ENCODE measurements at places on chromosomes 4 and X.

DNA sequence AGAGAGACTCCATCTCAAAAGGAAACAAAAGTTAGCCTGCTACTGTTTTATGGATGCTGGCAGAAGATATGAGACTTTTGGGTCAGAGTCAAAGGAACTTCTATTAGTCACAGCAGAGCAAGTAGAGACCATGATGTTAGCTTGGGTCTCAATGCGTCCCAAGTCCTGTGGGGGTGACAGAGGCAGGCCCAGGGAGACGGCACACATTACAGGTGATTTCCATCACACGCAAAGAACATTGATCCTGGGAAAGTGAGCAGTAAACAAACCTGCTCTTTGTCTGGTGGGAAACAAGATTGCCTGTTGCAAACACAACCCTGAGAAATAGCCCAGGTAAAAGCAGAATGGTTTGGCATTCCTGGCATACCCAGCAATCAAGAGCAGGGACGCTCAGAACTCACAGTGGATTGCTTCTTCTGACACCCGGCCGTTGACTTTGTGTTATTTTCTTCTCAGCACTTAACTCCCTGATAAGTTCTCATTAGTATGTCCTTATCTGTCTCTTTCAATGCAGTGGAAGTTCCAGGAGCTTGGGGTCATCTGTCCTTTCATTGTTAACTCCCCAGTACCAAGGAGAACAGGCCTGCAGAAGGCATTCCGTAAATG lies 51.2 kb upstream of the LGI2 start:
- DNase-seq, result no peak

DNA sequence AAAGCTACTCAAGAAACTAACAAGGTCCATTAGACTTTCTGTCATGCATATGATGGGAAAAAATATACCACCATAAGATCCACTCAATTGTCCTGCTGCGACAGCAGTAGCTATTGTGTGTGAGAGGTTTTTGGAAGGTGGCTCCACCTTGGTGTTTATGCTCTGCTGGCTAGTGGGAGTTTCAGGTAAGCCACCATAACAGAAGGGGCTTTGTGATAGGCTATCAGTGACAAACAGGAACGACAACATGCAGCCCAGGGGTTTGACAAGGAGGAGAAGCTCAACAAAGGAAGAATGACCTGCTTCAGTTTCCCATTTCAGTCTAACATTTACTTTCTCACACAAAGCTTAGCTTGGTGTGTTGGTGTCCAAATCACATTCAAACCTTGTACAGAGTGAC lies 182.6 kb downstream of the ATOH1 start:
- DNase-seq, result no peak

DNA sequence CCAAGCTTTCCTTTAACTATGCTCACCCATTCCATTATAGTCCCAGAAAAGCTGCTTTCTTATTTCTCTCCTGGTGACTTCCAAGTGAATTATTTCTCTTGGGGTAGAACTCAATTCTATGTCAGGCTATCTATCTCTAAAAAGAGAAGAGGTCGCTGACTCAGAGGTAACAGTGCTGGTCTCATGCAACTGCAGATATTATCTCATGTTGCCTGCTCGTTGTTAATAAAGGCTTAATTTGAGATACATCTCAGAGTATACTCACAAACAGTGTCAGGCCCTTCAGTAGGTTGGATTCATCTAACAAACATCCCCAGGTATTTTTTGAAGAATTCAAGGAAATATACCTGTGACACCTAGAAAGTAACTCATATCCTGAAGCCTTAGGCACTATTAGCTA lies 2.7 kb downstream of the TMEM154 start:
- no peak for DNase-seq

DNA sequence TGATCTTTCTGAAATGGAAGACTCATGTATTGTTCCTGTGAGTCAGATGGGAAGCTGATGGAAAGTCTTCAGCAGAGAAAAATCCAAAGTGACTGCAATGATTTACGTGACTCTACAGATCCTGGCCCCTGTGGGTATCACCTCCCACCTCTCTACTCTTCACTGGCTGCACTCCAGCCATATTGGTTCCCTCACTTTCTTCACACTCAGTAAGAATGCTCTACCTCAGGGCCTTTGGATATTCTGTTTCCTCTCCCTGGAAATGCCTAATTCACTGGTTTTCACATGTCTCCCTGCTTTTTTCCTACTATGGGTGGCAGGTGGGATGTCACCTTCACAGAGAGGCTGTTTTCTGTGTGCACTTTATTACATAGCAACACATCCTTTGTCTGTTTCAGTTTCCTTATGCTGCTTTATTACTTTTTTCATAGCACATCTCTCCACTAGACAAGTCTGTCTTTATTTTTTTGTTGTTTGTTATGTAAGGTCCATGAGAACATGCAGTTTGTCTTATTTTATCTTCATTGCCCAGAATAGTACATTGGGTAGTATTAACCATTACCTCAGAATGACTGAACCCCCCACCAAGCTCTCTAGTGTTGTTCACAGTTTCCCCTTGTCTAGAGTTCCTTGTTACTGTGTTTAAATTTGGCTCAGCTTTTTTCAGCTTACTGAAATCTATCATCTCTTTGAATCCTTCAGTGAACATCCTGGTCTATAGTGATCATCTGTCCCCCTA lies 57.6 kb upstream of the CLNK start:
- no peak for DNase-seq

DNA sequence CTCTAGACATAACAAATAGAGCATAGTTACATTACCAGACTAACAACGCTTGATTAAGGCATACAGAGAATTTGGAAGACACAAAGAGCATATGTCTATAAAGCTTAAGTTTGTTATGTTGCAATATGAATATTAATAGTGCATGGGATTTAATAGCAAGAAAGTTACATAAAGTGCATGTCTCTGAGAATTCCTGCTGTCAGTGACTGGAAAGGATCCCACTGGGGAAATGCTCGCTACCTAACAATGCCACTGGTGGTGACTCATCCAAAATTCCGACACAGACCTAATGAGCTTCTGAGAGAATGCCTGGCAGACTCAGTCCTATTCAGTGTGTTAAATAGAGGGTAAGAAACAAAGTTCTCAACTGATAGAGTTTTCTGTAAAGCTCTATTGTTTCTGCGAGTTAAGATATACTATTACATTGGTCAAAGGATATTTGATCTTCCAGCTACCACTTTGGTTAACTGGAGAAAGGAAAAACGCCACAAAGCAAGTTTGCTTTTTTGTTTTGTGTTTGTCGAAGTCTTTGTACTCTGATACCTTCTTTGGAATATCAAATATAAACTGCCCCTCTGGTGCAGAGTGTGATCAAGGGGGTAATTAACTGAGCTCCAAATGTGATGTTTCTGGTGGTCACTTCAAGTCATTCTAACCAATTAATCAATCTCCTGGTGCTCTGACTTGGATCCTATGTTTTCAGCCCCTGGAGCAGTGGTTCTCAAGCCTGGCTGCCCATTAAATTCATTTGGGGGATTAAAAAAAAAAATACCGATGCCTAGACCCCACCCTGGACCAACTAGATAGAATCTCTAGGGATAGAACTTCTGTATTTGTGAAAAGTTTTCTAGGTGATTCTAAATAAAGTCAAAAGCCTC lies 107.9 kb downstream of the PALLD start:
- DNase-seq, result no peak

DNA sequence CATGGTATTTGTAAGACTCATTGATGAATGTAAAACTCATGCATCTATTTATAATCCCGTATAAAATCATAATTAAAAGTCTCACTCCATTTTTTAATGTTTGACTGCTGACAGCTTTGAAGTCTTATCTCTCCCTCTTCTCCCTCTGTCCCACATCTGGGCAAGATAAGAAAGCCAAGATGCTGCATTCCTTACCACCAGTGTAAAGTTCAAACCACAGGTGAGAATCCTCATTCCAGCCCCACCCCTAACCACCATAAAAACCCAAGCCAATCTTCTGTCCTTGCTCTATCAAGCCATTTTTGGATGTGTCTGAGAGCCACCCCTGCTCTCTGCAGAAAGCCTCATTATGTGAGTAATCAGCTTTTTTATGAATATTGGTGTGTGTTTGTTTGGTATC lies 59.3 kb upstream of the MAGED1 start:
- no peak for DNase-seq

GRCh38 chr4:57083090-57083489 lies 27.1 kb downstream of the IGFBP7 start:
- no peak for DNase-seq

DNA sequence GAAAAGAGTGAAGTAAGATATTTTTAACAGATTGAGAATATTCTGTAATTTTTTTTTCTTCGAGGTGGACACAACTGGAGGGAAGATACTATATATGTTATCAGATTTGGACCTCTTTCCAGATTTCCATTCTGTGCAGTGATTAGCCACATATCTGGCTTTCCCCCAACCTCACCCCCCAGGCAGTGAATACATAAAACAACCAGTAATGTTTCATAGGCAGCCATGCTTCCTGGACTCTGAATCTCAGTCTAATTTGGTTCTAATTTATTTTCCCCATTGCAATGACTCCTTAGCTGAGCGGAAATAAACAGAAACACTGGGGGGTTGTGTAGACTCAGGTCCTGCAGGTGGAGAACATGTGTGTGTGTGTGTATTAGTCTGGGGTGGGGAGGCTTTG lies 226.5 kb downstream of the FBXW7 start:
- no peak for DNase-seq

DNA sequence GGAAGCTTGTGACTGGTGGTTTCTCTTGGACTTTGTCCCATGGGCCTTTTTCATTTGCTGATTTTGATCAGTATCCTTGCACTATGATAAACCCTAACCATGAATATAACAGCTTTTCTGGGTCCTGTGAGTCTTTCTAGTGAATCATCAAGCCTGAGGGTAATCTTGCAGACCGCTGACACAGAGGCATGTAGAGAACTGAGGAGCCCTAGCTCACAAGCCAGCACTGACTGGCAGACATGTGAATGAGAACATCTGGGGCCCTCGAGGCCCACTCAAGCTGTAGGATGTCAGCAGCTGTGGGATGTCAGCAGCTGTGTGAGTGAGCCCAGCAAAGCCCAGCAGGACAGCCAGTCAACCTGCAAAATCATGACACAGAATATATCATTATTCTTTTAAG lies 36.7 kb downstream of the HMGB3 start:
- DNase-seq, result no peak

Data from stimulated activated CD4-positive, alpha-beta T cell treated with anti-CD3 and anti-CD28 coated beads, Interleukin-1b, Interleukin-23, amount 100 ng/mL, for 1 hour (primary cell).